ENCODE measurements at places on chromosomes 1 and 21.

DNA sequence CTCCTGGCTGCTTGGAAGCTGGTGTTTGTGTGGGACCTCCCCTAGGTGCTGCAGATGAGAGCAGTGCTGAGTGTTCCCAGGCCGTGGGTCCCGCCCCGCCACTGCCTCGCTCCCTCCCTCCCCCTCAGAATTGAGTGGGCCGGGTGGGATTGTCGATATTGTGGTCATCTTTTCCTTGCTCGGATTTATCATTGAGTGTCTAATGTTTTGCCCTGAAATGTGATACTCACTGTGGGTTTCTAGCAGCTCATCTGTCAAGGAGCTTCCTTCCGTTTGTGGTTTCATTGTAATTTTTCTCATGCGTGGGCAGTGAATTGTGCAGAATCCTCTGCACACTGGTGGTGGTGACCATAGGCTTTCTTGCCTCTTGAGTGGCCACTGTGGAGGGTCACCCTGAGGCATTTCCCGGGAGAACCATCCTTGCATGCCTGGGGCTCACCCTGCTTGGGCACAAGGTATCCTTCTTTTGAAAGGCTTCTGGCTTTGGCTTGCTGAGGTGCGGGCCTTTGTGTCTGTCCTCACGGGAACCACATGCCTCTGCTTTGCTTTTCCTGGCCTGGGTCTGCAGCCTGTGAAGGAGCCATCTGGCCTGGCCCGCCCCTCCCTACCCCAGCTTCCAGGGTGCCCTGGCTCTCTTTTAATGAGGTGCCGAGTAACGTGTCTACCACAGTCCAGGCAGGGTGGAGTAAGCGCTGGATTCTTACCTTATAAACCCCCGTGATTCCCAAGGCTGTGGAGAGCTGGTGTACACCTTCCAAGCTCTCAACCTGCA is 25.6 kb downstream of the SLX9 start:
- DNase-seq, result no peak

GRCh38 chr1:196444634-196445033 is 163.6 kb downstream of the KCNT2 start:
- DNase-seq, result no peak

GRCh38 chr1:22878626-22879025 is 94.0 kb downstream of the LACTBL1 start:
- DNase-seq, result no peak

- no peak for DNase-seq
Observed at GRCh38 chr1:54998677-54999076, at the start of gene BSND. Gene BSND (plus strand): TSS chr1:54998933. CDS start chr1:54999187, 254 bp downstream.

GRCh38 chr1:244837597-244838258 is 2.3 kb downstream of the COX20 start:
- DNase-seq, result no peak

- no peak for DNase-seq
Observed at GRCh38 chr1:97412166-97412565, 508.7 kb downstream of the DPYD start.

DNA sequence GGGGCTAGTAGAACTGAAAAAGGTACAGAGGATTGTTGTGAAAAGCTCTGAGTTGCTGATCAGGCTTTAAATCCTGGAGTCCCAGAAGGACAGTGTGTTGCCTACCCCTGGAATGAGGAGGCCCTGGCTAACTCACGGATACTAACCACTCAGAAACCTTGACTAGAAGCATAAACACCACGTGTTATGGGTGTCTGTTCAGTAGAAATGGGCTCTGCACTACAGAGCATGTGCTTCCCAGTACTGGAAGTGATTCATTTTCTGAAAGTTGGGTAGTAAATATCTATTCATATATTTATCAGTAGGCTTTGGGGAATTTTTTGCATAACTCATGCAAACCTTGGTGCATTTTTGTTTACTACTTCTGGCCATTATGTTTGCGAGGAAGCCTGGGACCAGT is 15.1 kb upstream of the CLCA1 start:
- DNase-seq, result no peak

DNA sequence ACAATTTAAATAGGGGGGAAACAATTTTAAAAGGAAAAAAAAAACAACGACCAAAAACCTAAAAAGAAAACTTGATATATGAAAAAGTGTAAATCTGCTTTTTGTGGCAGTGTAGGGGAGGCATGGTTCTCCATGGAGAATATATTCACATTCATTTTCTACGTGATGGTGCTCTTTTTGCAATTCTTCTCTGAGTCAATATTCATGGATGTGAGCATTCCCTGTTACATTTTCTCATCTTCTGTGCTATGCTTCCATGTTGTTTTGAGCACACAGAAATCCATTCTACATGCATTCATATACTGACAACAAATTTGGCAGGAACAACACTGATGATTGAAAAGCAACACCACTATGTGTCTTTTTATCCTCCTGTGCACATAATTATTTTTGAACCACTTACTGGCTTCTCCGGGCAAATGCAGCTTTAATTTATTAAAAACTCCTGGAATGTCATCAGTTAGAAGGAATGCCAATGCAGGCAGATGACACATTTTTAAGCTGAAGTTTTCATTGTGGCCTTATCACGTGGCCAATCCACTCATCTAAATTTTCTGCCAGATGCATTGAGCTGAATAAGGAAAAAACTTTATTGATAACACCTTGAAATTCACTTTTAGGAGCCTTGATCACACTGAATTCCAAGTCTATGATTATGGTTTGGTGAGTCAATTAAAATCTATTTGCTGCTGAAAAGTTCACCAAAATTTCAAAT is 590.6 kb downstream of the NUF2 start:
- no peak for DNase-seq

DNA sequence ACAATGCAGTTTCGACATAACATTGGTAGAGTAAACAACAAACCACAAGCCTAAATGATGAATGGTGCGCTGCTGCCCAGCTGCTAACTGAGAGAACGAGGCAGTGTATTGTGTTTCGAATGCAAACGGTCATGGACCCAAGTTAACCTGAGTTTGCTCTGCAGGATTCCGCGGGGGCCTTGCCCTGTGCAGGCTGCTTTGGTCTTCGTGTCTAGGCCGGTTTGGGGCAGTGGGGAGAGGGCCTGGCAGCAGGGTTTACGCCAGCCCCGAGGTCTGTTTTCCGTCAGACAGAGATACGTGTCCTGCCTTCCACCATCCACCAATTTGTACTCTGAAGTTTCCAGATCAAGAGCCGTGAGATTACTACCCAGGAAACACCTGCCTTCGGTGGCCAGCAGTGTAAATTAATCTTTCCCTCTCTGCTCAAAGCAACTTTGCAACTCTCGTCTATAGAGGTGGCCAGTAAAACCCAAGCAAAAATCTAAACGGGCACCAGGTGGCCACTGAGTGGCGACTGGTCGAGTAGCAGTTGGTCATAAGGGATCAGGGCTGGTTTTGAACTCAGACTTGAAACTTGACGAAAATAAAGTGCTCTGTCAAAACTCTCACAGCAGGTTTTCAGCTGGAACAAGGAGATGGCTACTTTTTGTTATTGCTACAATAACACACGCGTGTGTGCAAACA is 6.3 kb upstream of the PRDM15 start:
- no peak for DNase-seq

GRCh38 chr1:239696317-239696716 is 309.9 kb downstream of the CHRM3 start:
- DNase-seq, result no peak

DNA sequence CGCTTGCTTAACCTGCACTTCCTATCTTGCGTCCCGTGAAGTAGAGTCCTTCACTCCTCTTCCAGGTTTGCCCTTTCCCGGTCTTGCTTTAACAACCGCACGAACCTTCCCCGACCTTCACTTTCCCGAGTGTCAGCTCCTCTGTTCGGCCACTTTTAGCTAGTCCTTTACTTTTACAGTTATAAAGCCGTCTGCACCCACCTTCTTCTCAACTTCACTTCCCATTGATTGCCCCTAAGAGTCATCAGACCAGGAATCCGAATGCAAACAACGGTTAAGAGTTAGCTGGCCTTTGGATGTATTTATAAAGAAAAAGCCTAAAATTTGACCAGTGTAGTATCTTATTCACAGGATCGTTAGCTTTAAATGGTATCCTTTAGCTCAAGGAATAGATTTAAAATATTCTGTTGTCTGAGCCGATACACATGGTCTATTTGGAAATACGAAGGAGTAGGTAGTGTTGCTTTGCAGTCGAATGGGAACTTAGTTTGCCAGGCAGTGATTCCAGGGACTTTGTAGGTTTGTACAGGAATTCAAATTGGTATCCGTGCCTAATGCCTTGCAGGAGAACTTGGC is 1.4 kb downstream of the PPP2R5A start:
- no peak for DNase-seq

GRCh38 chr1:93313026-93313425 is 32.7 kb upstream of the DR1 start:
- no peak for DNase-seq

GRCh38 chr1:203556047-203556851 is 62.3 kb downstream of the OPTC start:
- no peak for DNase-seq

- no peak for DNase-seq
Observed at GRCh38 chr1:18536915-18537314, 56.2 kb downstream of the KLHDC7A start.

- no peak for DNase-seq
Observed at GRCh38 chr1:45545019-45545493, 5.6 kb upstream of the AKR1A1 start.

DNA sequence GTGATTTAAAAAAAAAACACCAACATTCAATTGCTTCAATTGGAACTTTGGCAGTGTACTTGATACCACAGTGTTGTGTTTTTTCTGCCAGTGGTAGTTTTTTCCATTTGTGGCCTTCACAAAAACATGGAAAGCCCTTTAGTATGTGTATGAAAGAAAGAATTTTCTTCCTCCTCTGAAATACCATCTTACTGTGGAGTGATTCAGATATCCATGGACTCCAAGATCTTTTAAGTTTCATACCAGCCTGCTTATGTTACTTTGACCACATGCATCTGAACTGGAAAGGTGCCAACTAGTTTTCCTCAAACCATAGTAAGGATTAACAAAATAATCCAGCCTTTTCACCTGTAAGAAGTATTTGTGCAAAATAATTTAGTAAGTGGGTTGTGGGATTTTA is 3.4 kb downstream of the PPP2R5A start:
- no peak for DNase-seq

- no peak for DNase-seq
Observed at GRCh38 chr1:167541610-167542009, 12.0 kb downstream of the CREG1 start.

DNA sequence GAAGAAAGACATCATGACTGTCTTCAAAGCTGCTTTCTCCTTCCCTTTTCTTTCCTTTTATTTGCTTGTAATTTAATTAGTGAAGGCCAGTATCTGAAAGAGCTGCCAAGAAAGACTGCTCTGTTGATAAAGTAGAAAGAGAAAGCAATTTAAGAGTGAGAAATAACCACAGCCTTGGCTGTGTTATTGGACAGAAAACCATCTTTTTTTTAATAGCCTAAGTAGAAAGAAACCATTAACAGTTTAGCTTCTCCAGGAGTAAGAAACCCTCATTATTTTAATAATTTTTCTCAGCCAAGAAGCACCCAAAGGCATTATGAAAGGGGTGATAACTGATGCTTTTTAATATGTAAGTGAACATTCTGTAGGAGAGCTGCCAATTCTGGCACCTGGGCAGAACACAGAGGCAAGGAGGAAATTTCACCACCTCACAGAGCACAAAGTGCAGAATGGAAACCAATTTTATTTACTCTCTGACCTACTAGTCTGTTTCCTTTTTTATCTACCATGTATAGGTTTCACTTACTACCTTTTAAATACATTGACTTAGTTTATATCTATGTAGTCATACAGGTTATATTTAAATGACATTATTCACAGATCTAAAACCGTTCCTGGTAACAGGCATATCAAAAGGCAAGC is 703.2 kb downstream of the MRPL39 start:
- no peak for DNase-seq

DNA sequence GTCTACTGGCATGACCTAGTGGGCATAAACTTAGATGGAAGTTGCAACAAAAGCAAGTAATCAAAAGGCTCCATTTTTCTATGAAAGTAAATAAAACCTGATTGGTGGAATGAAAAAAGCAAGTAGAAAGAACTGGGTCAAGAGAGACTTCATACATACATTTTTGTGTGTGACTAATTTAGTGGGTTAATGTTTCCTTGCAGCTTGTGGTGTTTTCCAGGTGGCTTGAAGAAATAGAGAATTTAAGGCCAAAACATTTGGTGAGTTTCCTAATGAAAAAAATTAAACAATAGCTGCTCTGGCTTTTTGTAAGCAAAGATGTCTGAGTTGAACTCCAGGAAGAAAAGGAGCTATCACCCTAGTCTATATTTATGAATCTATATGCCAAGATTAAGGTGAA is 71.0 kb downstream of the ZC3H11B start:
- no peak for DNase-seq

DNA sequence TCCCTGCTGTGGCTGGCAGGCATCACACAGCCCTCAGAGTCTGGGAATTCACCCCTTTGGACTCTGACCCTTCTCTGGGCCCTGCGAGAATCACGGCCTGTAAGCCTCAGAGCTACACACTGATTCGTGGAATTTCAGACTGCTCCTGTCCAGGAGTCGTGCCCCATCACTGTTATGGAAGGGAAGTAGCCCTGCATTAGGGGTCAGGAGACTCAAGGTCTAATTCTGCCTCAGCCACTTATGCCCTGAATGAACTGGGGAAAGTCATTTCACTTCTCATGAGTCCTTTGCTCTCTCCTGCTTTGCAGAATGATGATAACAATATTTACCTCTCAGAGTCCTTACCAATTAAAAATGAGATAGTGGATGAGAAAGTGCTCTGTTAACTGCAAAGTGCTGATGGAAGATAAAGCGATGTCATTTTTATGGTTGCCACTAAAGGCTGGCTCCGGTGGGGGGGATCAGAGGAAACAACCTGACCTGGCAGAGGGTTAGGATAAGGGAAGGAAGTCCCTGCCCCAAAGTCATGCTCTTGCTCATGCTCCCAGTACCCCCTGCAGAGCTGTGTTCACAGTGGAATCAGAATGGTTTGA is 148.6 kb upstream of the CD34 start:
- DNase-seq, result no peak

DNA sequence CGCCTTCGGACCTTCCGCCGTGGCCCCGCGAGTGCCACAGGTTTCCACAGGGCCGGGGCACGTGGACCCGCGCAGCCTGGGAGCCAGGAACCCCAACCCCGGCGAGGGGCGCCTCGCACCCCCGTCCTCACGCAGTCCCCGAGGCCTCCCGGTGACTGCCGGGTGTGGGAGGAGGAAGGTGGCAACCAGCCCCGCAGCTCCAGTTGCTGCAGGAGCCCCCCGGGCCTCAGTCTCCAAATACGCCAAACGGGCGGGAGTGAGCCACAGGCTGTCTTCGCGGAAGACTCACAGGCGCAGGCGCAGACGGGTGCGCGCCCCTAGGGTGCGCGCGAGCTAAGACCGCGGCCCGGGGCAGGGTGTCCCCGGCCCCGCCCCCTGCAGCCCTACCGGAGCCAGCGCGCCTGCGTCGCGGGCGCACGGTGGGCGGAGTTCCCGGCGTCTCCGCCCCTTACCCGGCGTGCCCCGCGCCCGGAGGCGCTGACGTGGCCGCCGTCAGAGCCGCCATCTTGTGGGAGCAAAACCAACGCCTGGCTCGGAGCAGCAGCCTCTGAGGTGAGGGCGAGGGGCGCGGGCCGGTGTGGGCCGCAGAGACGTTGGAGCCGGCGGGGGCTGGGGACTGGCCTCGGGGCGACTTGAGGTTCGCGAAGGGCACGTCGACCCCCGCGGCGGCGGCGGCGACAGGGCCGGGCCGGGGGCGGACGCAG is at the start of gene ARF1:
Gene ARF1 (plus strand): TSS at position 495 of the 704 bp plus-strand sequence. CDS start 14,407 bp downstream, outside the sequence.
- peak; percentile 89 for DNase-seq
